ENCODE measurements at places on chromosomes 2 and 18.

DNA sequence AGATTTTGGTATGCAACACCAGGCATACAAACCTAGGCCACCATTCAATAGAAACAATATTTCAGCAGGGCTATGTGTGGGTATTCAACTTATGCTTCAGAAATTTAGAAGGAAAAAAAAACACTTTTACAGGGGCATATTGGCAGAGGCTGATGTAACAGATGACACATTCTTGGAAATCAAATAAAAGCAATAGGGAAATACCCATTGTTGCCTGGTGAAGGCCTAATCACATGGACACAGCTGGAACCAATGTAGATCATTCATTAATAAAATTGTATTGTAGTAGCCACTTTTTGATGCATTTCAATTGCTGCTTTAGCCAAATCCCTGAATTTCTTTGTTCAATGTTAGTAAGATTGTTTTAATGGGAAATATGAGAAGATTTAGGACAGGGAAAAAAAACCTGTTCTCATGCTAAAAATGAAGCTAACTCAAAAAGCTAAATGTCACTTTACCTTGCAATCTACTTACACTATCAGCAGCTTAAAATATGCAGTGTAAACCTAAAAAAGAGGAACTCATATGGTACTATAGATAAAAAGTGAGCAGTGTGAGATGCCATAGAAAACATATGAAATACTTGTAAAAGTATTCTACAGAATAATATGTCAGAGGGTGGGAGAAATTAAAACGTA is 289.4 kb downstream of the ZEB2 start:
- no peak for DNase-seq

GRCh38 chr2:231611273-231612108 is 18.8 kb downstream of the TEX44 start:
- no peak for DNase-seq

GRCh38 chr2:23589220-23589647 is 204.3 kb downstream of the KLHL29 start:
- DNase-seq: no peak

- DNase-seq: no peak
These were observed 56.2 kb downstream of the HNMT start for GRCh38 chr2:138020432-138020831.

- no peak for DNase-seq
These were observed 3.2 kb downstream of the XPO1 start for GRCh38 chr2:61534926-61535325.

DNA sequence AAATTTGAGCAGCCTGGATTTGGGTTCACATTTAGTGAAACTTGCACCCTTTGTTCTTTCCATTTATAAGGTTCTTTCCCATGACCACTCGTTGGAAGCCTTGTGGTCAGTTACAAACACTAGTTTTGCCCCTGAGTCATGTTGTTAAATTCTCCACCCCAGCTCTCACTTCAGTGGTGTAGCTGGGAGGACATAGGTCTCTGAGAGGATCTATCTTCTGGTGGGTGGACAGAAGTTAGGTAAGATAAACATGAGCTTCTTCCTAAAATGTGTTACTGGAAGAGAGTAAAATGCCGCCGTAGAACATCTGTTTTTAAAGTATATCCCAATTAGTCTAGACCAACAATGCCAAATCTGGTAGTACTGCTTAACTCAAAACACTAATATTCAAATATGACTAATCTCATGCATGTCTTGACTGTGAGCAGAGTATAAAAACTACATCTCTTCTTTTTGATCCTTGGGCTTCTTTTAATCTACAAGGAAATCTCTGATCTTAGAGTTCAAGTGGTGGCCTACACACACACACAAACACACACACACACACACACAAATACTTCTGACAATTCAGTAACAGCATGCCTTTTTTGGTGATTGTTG is 162.6 kb upstream of the FN1 start:
- DNase-seq: no peak

GRCh38 chr2:230669386-230669950 is 43.2 kb upstream of the CAB39 start:
- DNase-seq: no peak

DNA sequence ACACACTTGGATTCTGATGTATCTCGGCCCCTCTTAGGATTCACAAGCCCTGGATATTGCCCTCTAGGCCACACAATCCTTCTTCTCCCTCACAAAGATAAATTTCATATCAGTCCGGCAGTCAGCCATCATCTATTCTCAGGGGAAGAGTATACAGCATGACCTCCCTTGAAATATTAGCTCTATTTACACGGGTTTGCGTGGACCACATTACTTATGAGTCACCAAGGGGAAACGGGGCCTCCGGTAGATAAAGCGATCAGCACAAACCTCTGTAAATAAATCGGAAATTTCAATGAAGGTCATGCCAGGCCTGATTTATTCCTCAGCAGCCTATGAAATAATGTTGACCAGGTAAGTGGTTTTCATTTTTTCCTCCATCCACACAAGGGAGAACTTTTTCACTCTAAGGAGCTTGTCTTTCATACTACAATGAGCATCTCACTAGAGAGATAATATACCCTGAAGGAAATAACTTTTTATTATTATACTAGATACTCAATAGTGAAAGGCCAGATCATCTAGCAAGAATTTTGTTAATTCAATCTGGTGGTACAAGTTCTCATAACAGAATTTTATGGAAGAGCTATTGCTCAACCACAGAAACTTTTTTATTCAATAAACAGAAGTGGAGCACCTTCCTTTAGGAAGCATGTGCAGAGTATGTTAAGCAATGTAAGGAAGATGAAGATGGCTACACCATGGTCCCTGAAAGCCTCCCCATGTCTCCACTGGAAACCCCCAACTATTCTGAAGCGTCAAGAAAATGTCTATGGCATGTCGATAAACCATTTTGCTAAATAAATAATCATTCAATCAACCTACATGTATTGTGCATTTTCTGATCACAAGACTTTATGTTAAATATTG is 125.2 kb upstream of the PIK3C3 start:
- DNase-seq: no peak

DNA sequence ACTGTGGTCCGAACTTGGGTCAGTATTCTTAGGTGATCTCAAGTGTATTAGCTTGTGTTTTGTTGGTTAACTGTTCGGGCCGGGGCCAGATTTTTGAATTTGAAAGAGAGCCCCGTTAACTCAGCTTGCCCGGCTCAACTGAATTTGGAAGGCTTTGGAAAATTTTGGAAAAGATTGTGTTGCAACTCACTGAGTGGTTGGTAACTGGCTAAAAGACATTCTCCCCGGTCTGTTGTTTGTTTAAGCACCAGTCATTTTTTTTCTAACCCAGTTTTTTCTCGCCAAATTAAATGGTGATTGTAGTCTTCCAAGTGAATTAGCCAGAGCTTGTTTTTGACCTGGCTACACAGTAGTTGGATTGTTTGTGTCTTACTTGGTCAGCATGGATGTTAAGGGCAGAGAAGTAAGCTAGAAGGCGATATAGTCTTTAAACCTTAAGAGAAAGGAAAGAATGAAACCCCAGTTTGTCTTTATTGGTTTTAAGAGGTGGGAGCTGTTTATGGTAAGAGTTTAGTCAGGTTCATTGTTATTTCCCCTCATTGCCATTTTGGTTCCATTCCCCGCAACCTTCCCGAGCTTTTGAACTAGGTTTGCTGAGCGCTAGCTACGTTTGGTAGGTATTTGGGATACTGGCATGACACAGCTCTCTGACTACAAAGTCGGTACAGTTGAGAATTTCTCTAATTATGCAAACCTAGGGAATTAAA is 2.4 kb downstream of the MAP4K4 start:
- DNase-seq: no peak

GRCh38 chr2:8431446-8432125 is 250.3 kb upstream of the ID2 start:
- no peak for DNase-seq

DNA sequence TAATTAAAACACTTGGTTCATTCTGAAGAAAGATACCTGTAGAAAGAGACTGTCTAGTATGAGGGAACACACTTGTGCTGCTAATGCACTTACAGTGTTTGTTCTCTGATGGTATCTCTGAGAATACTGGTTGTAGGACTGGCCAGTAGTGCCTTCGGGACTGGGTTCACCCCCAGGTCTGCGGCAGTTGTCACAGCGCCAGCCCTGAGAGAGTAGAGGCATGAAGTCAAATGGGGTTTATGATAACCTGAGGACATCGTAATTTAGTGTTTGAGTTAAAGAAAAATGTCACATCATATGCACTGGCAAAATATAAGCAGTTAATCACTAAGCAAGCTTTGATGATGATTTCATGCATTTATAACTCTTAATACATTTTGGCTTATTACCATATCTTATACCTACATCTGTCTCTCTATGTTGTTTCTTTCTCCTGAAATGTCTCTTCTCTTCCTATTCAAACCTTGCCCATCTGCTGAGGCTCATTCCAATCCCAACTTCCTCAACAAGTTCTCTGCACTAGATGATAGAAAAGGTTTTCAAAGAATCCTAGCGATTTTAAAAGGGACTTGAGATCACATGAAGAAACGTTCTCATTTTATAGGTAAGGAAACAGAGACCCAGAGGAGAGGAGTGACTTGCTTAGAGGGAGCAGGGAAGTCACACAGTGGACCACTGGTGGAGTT is 50.2 kb downstream of the ATIC start:
- no peak for DNase-seq

DNA sequence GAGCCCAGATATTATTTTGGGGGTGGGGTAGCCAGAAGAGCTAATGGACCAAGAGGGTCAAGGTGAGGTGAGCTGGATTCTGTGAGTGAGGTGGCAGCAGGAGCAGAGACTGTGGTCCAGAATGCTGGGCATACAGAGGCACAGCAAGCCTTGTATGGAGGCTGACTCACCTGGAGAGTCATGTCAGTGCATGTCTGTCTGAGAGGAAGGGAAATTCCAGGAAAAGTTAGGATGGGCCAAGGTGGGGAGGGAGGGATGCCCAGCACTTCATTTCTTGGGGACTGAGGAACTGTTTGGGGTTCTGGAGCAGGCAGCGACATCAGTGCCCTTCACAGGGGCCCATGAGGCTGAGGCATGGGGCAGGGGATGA is 21.1 kb downstream of the PER2 start:
- no peak for DNase-seq

GRCh38 chr2:22481486-22482259 is 903.3 kb upstream of the KLHL29 start:
- DNase-seq: no peak

- no peak for DNase-seq
These were observed 290.2 kb upstream of the TCF4 start for GRCh38 chr18:55878224-55878623.

GRCh38 chr18:22260208-22260820 is 90.9 kb downstream of the GATA6 start:
- DNase-seq: no peak

DNA sequence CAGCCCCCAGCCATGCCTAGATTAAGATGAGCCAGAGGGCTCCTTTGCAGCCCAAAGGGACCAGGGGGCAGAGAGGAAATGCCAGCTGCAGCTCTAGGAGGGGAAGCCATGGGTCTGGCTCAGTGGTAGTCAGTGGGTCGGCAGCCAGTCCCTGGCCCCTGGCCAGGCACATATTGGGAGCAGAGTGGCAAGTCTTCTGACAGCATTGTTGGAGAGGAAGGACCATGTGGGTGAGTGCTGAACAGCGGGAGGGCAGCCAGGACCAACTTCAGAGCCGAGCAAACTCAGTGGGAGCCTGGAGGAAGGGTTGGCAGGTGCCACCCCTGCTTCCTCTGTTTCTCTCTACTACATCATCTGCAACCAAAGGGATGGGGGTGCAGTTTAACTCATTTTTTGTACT is 140.5 kb upstream of the PELI1 start:
- DNase-seq: no peak

GRCh38 chr2:143522699-143523098 is 393.5 kb downstream of the ARHGAP15 start:
- no peak for DNase-seq

GRCh38 chr2:106192752-106193689 is 1.1 kb downstream of the UXS1 start:
- peak; percentile 6 for DNase-seq

GRCh38 chr2:40148334-40148733 is 303.6 kb downstream of the SLC8A1 start:
- DNase-seq: no peak

DNA sequence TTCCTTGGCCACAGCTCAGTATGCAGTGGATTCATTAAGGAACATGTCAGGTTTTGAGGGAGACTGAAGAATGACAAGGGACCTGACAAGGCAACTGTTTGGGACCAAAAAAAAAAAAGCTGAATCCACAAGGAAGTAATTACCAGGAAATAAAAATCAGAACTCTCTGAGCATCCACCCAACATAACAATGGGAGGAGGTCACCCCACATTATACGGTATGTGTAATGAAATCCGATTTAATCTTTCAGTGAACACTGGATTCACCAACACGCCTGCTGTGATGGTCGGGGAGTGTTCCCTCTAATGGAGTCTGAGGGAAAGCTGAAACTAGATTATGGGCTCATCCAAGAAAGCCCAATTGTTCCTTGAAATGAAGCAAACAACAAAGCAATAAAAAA is 329.3 kb downstream of the ETAA1 start:
- DNase-seq: no peak

DNA sequence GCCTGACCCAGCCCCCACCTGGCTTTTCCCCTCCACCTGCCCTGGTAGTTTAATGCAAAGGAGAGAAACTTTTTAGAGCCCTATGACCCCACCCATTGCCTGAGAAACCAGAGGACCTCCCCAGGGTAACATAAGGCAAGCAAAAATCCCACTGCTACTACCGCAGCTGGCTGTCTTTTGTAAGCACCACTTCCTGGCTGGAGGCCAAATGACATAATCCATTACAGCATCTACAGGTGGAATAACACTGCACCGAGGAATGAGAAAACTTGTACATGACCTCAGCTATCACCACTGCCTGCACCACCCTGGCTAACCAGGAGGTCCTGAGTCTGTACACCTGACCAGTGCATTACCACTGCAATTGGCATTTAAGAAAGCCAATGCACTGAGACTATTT is 149.6 kb upstream of the GALNT5 start:
- no peak for DNase-seq

- DNase-seq: no peak
These were observed 54.2 kb downstream of the MDH1 start for GRCh38 chr2:63642946-63643345.

- DNase-seq: no peak
These were observed 40.8 kb upstream of the MYO1B start for GRCh38 chr2:191204433-191204832.

- DNase-seq: no peak
These were observed 66.7 kb downstream of the ETAA1 start for GRCh38 chr2:67463810-67464209.

- DNase-seq: no peak
These were observed 61.9 kb upstream of the TSPYL6 start for GRCh38 chr2:54317973-54318372.

- no peak for DNase-seq
These were observed 1.5 kb upstream of the SLC30A3 start for GRCh38 chr2:27264253-27264752.

GRCh38 chr2:239330836-239331235 is 70.0 kb downstream of the HDAC4 start:
- no peak for DNase-seq

- DNase-seq: no peak
These were observed 15.7 kb downstream of the PLEKHB2 start for GRCh38 chr2:131120815-131121317.

DNA sequence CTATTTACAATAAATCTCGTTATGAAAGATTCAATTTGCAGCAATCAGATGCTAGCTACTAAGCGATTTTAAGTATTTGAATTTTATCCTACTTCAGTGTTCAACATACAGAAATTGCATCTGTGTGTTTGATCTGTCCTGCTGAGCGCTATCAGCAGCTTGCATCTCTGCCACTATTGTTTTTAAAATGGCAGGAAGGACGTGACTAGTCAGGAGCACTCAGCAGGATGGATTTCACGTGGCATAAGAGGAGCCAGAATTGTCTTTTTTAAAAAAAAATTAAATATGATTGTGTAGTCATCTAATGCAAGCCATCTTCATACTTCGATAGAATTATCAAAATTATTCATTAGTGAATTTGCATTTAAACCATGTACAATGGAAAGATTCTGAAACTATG is 2.8 kb upstream of the KLHL14 start:
- DNase-seq: no peak
